Right ventricle myocardium superior (tissue), 1 donor: ENCODE measurements at places on chromosomes 7 and 10. TPM values are rescaled to one million over a fixed set of nuclear protein-coding genes. Genes with fewer than 3 reads are reported as not detected.

TMEM229A gene
- not detected for total RNA-seq

ADCY1 gene
- 5.0 TPM for total RNA-seq

SLC26A5 gene
- not detected for total RNA-seq

ARID5B gene
- total RNA-seq = 13.2 TPM

MMP21 gene
- total RNA-seq = not detected

COL28A1 gene
- 6.7 TPM for total RNA-seq

HGF gene
- total RNA-seq = 1.6 TPM

PHF14 gene
- total RNA-seq = 12.2 TPM

IL6 gene
- 1.0 TPM for total RNA-seq

DUS4L gene
- total RNA-seq = 9.4 TPM

FXYD4 gene
- total RNA-seq = not detected

ASB10 gene
- 42.6 TPM for total RNA-seq

LIPJ gene
- not detected for total RNA-seq

HTRA1 gene
- total RNA-seq = 40.9 TPM

RAB19 gene
- total RNA-seq = not detected

IL15RA gene
- total RNA-seq = 8.2 TPM

CTNNA3 gene
- total RNA-seq = 129 TPM

KCND2 gene
- not detected for total RNA-seq

HOXA3 gene
- 0.35 TPM for total RNA-seq

NFE2L3 gene
- total RNA-seq = 0.91 TPM

CALML3 gene
- total RNA-seq = not detected

SHTN1 gene
- 2.6 TPM for total RNA-seq
